Suppressor macrophage treated with lipopolysaccharide for 4 hours (primary cell): ENCODE measurements at places on chromosomes 2 and 18.

DNA sequence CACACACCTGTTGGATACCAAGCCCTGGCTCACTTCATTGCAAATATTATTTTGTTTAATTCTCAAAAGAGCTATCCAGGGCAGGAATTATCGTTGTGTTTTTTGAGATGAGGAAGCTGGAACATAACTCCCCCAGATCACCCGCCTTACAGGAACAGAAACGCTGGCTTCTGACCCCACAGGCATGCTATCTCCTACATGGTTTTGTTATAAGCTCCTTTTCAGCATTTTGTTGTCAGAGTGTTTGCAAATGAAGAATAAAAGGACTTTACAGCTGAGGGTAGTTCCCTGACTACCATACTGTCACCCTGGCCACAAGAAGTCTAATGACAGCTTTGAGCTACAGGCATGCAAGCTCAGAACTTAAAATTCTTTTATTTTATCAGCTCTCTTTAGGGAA lies 62.0 kb upstream of the MRPS9 start:
- peak; percentile 7 for DNase-seq

- DNase-seq, result no peak
Observed at GRCh38 chr2:48357351-48357750, 172.6 kb upstream of the STON1 start.

GRCh38 chr18:26579941-26580618 lies 31.7 kb upstream of the KCTD1 start:
- no peak for DNase-seq

DNA sequence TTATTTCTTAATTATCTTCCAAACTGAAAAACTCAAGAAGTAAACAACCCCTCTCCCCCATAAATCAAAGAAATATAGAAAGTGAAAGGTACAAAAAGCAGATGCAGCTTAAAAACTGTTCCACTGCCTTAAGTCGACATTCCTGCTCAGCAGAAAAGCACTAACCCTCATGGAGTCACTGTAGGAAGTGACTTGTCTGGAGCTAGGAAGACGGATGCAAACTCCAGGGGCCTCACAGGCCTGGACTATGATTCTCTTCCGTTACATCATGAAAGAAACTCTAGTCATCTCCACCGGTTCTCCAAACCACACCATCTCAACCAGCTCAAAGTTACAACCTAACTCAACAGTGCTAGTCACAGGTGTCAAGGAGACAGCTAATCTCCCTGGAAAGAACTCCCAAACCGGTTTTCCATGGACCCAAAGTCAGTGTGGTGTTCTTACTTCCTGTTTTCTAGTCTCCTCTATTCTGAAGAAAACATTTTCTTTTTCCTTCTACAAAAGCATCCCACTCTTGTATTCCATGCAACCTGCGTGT lies 128.4 kb downstream of the PIEZO2 start:
- DNase-seq, result no peak

DNA sequence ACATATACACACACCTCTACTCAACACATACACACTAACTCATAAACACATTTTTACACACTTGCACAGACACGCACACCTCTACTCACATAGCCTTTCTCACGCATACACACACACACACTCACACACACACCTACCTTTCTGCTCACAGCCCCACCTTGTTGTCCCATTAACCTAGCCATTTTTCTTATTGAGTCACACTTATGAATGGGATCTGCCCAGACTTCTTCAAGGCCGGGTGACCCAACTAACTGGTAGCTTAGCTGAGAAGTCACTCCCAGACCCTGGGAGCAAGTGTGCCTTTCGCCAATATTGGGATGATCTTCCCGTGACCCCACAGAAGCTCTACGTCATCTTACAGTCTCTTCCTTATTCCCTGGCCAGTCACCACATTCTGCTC lies 192.2 kb downstream of the NCK2 start:
- no peak for DNase-seq

DNA sequence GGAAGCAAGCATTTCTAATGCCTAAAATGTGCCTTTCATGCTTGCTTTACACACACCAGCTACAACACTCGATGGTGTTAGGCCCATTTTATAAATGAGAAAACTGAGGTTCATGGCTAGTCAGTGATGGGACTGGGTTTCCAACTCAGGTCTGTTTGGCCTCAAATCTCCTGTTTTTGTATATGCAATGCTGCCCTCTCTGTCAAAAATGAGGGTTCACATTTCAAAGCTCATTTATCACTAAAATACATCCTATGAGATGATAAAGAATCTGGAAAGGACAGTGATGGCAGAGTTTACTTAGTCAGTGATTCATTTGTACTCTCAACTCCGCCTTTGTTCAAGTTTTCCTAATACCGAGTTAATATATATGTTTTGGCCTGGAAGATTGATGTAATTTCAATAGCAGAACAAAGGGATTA lies 92.3 kb downstream of the KCTD1 start:
- no peak for DNase-seq

DNA sequence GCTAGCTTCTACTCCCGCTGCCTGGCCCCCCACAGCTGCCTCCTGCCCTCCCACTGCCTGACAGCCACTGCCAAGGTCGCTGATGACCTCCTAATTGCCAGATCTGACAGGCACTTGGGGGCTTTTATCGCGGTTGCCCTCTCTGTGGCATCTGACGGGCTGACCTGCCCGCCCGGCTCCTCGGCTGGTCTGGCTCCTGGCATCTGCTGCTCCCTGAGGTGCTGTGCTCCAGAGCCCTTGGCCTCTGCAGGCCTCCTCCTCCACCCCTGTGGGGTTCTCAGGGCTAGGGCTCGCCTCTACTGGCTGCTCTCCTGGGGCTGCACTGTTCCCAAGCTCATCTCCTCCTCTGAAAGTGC lies 43.1 kb downstream of the INHBB start:
- no peak for DNase-seq

GRCh38 chr2:236583621-236584203 lies 14.1 kb downstream of the ACKR3 start:
- DNase-seq, result no peak

GRCh38 chr2:131058920-131059319 lies 34.3 kb downstream of the FAM168B start:
- no peak for DNase-seq

GRCh38 chr2:189336276-189336975 lies 104.8 kb upstream of the WDR75 start:
- DNase-seq, result no peak

DNA sequence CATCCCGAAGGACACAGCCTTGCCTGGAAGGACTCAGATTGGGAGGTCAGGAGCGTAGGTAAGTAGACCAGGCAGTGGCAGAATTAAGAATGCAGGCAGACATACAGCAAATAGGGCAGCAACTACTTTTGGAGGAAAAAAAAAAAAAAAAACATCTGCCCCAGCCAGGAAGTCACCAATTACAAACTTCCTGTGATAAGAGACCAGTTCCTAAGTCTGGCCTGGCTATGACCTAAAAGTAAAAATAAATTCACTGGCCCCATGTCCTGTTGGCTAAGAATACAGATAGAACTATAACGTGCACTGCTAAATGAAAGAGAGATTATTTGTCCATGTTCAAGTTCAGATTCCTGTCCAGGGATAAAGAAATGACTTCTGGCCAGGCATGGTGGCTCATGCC lies 45.2 kb upstream of the NOSTRIN start:
- no peak for DNase-seq

DNA sequence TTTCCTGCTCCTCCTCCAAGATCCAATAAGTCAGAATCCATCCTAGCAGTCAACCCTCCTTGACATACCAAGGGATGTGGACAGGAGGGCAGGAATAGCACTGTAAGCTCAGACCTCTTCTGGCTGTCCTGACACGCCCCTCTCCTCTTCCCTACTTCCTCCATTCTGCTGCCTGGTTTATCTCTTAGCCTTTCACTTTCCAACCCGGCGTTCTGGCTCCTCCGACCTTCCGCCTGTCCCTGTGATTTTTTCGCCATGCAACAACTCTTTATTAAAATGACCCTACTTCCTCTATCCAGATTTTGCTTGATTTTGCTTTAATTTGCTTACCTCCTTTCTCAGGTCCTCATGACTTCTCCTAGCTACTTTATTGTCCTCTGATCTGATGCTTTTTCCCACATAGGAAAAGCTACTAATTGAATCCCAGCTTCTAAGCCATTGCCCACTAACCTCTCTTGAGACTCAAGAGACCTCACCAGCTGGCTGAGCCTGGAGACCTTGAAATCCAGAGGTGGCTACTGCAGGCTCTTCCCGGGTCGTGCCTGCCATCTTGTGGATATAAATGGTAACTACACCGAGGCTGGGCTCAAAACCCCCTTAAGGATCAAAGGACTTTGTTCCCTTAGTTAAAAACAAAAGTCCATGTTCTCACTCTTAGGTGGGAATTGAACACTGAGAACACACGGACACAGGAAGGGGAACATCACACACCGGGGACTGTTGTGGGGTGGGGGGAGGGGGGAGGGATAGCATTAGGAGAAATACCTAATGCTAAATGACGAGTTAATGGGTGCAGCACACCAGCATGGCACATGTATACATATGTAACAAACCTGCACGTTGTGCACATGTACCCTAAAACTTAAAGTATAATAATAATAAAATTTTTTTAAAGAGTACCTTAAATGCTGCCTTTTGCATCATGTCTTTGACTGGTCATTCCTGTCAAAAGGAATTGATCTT lies 139.4 kb downstream of the AKAIN1 start:
- DNase-seq, result peak; percentile 72

DNA sequence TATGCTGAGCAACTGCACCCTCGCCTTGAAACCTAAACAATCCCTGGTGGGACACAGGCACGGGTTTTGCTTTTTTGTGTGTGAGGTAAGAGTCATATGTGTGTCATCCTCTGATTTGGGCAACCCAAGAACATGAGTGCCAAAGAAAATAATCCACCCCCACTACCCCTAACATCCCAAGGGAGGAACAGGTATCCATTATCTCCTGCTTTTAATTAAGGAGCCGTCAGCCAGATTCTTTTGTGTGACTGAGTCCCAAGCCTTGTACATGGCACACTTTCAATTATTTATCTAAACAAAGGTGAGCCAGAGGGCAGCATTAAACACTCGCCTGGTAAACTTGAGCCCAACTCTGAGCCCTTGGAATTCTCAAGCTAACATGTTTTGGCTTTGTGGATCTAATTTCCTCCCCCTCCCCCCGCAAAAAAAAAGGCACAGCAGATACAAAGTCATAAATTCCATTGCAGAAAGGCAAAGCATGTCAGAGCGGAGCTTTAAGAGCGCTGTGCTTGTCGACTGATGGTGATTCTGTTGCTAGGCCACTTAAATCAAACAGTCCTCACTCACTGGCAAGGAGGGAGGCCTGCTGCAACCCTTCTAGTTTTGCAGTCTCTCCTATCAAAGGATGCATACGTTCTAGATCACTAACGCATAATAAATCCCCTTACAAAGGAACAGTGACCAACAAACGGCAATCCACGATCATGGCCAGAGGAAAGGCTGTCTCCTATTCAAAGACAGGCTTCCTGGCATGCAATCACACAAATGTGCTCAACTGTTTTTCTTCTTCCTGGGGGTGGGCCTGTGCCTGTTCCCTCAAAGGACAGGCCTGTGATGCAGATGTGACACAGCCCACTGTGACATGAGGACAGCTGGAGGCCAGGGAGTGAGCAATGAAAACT lies 143.5 kb upstream of the LMAN1 start:
- DNase-seq, result no peak

DNA sequence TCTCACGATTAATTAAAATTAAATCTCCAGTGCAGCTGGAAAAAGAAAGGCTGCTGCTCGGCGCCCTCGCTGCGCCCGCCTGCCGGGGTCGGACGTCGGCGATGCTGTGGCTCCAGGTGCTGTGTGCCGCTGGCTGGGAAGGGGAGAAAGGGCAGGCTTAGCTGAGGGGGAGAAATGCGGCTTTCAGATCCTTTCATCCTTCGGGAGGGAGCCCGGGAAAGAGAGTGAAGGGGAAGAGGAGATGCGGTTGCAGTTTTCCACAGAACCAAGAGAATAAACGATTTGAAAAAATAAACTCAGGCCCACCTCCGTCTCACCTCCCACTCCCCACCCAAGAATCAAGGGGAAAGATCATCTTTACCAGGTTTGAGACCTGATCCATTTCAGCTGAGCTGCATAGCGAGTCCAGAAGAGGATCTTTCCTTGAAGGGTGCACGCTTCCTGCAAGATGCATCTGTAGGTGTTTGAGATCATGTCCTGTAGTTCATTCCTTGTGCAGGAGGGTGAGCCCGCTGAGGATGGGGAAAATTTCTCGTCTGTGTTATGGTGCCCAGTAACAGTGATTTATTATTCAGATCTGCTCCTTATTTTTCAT lies 495 bp downstream of the TMEM169 start:
- DNase-seq, result no peak

DNA sequence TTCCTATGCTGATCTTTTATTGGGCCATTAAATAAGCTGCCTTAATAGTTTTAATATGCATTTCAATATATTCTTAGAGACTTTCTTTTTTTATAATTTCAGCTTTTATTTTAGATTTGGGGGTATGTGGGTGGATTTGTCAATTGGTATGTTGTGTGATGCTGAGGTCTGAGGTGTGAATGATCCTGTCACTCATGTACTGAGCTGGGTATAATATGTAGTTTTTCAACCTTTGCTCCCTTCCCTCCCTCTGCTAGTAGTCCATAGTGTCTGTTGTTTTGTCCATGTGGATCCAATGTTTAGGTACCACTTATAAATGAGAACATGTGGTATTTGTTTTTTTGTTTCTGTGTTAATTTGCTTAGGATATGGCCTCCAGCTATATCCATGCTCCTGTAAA lies 35.5 kb upstream of the PROKR1 start:
- no peak for DNase-seq
